ENCODE measurements at places on chromosomes 5 and 9.
A peak's percentile ranks its signal among the peaks of the same experiment; 100 is the strongest.

- peak; percentile 91 for DNase-seq
Observed at GRCh38 chr5:107672211-107673038, 1.7 kb upstream of the EFNA5 start.

GRCh38 chr9:112734892-112735291 lies 15.7 kb upstream of the SNX30 start:
- DNase-seq: no peak

DNA sequence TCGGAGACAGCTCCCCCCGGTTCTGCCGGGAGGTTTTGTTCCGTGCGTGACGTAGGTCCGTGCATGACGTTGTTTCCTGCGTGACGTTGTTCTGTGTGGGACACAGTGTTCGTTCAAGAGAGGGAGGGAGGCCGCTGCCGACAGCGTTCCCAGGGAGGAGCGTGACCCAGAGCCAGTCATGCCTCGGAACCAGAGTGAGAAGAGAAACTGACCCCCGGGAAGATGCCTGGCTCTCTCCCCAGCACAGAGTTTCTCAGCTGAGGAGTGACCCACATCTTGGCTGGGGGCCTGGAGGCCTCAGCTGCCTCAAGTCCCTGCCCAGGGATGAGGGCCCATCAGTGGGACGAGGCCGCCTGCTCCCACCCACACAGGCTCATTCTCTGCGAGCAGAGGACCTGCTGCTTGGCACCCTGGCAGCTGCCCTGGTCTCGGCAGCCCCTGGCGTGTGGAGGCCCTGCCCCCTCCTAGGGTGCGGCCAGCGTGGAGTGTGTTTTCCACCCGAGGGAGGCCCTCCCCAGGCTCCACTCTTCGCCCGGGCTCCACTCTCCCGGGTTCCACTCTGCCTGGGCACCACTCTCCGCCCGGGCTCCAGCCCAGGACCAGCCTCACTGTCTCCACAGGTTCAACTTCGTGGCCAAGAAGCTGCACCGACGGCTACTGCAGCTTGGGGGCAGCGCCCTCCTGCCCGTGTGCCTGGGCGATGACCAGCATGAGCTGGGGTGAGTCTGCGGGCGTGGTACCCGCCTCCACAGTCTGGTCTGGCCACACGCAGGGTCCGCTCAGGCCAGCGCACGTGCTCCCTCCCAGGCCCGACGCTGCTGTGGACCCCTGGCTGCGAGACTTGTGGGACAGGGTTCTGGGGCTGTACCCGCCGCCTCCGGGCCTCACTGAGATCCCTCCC lies 7.9 kb downstream of the NDOR1 start:
- no peak for DNase-seq

- no peak for DNase-seq
Observed at GRCh38 chr9:97109194-97109811, 70.4 kb upstream of the CTSV start.

DNA sequence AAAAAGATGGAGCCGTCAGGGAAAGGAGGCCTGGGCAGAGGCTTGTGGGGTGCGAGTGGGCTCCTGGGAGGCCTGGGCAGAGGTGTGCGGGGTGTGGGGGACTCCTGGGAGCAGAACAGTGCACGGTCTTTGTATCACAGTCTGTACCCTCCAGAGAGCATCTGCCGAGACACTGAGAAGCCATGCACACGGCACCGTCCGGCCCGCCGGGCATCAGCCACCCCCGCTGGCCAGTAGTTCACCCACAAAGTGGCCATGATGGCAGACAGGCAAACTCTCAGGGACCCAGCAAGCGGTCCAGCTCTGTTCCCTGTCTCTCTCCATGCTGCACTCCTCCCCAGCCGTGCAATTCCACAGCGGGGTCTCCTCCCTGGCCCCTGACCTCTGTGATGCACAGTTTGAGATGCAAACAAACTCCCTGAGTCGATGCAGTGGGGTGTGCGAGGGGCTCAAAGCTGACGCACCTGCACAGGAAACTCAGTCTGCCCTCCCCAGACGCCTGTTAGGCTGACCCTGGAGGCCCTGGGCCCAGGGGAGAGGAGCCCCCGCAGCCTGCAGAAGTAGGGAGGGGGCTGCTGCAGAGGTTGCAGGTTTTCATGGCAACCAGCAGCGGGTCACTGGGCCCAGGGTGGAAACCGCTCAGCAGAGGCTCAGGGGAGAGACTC lies 9.1 kb upstream of the GPSM1 start:
- DNase-seq: no peak

GRCh38 chr9:101047848-101048397 lies 19.4 kb downstream of the PLPPR1 start:
- DNase-seq: no peak

GRCh38 chr5:159905496-159905895 lies 10.8 kb upstream of the ADRA1B start:
- DNase-seq: no peak

DNA sequence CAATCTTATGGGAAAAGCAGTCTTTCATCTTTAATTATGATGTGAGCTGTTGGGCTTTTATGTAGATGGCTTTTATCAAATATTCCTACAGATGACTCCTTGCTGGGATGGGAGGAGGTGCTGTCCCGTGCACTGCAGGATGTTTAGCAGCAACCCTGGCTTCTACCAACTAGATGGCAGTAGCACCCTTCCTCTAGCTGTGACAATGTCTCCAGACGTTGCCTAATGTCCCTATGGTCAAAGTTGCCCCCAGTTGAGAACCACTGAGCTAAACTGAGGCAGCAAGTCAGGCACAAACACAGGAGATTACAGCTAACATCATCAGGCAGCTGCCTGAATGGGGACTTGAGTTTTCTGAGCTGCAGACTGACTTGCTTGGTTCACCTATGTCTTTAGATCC lies 401.9 kb upstream of the PDE4D start:
- DNase-seq: no peak

DNA sequence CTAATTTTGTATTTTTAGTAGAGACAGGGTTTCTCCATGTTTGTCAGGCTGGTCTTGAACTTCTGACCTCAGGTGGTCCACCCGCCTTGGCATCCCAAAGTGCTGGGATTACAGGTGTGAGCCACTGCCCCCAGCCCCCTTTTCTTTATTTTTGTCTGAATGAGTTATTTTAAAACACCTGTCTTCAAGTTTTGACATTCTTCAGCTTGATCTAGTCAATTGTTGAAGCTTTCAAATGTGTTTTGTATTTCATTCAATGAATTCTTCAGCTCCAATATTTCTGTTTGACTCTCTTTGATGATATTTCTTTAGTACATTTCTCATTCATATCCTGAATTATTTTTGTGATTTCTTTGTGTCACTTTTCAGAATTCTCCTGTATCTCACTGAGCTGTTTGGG lies 486.2 kb downstream of the DMAC1 start:
- DNase-seq: no peak

DNA sequence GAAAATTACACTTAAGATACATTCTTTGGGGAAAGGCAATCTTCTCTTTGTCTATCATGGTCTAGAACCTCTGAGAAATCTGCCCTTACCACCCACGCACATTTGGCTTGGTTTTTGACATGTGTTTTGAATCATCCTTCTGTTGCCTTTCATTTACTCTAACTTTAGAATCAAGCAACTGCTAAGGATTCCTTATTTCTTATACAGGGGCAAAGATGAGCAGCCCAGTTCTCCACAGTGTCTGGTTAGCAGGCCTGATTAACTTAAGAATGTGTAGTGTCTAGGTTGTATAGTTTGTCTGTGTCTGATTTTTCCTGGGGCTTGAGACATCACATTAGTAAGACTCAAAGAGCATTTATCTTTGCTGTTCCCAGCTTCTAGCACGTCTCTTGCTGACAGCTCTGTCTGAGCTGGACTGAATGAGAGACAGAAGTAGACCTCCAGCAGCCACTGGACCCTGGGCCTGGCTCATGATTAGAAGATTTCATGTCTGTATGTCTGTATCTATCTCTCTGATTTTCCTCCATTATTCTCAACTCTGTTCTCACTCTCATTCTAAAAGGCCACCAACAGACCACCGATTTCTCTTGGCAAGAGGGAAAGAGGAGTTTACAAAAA lies 31.8 kb upstream of the PCA3 start:
- DNase-seq: no peak

- DNase-seq: no peak
Observed at GRCh38 chr5:90473396-90474234, 956 bp downstream of the MBLAC2 start.

DNA sequence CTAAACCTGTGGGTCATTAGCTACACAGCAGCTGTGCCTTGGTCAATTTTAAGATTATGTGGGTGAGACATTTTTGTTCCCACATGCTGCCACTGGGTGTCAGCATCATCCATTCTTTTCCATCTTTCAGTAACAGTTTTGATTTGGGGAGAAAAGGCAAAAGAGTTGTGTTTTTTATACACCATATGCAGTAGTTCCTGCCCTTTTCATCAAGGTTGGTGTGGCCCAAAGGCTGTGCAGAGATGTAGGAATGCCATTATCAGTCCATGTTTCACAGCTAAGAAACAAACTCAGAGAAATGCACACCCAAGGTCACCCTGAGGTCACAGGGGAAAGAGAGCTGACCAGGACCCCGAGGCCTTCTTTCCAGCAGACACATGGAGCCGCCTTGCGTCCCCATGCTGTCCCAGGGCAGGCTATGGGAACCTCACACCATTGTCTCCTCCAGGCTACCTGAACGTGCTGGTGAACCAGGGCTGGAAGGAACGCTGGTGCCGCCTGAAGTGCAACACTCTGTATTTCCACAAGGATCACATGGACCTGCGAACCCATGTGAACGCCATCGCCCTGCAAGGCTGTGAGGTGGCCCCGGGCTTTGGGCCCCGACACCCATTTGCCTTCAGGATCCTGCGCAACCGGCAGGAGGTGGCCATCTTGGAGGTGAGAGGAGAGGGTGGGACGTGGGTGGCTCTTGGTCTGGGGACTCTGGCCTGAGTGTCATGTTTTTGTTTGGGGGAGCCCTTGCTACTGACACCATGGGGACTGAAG lies 27.8 kb upstream of the GRPEL2 start:
- no peak for DNase-seq

GRCh38 chr5:176441921-176442323 lies 6.3 kb upstream of the FAF2 start:
- no peak for DNase-seq

- DNase-seq: no peak
Observed at GRCh38 chr5:176788941-176789872, 21.2 kb upstream of the UNC5A start.

- DNase-seq: no peak
Observed at GRCh38 chr5:74613283-74613682, 27.2 kb downstream of the ENC1 start.

DNA sequence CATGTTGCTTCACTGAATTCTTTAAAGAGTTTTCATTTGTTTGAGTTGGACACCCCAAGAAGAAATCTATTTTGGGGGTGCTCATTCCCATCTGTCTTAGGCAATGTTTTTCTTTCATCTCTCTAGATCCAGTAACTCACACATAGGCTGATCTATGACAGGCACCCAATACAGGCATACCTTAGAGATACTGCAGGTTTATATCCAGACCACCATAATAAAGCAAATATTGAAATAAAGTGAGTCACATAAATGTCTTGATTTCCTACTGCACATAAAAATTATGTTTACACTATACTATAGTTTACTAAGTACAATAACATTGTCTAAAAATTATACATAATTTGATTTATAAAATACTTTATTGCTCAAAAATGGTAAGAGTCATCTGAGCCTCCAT lies 364.5 kb downstream of the MTRR start:
- DNase-seq: no peak

DNA sequence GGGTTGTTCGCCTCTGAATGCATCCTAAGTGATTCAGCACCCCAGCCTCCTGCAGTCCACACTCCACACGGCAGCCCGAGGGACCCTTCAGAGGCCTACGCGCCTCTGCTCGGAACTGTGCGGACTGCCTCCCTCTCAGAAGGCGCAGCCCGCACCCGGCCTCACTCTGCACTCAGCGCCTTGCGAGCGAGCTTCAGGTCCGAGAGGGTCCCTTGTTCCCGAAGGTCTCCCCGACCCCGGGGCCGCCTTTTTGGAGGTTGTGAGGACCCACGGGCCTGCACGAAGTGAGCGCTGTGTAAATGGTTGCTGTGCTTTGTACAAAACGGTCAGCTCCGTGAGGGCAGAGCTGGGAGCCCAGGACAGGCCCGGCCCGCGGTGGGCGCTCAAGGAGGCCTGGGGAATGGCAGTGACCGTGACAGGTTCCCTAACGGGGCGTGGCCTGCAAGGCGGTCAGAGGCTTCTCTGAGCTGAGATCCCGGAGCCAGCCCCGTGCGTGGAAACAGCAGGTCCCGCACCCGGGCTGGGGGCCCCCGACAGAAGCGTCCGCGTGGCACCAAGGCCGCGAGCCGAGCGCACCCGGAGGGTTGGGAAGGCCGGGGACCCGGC lies 698 bp upstream of the CACNA1B start:
- no peak for DNase-seq

DNA sequence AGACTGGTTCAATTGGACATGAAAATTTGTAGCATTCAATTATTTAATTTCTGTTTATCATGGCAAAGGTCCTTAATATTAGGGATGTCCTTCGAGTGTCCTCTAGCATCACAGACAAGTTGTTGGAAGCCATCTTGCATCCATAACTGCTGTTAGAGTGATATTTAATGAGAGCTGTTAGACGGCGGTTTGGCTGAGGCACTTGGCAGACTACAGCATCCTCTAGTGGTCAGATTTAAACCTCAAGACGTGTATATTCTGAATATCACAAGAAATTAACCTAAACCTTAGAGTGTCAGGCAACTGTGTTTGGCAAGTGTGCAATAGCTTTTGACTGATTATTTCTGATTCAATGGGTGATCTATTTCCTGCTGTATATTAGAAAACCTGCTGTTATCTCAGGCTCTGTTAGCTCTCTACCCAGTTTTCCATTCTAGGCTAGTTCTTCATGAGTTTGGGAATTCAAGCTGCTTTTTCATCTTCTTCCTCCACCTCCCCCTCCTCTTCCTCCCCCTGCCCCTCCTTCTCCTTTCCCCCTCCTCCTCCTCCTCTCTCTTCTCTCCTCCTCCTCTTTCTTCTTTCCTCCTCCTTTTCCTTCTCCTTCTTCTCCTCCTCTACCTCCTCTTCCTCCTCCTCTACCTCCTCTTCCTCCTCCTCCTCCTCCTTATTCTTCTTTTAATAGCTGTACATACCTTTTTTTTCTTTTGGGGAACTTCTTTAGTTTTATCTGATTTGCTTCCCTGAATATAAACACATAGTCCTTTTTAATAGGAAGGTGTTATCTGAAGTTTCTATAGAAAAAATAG lies 8.6 kb downstream of the SPINK1 start:
- DNase-seq: peak; percentile 8

DNA sequence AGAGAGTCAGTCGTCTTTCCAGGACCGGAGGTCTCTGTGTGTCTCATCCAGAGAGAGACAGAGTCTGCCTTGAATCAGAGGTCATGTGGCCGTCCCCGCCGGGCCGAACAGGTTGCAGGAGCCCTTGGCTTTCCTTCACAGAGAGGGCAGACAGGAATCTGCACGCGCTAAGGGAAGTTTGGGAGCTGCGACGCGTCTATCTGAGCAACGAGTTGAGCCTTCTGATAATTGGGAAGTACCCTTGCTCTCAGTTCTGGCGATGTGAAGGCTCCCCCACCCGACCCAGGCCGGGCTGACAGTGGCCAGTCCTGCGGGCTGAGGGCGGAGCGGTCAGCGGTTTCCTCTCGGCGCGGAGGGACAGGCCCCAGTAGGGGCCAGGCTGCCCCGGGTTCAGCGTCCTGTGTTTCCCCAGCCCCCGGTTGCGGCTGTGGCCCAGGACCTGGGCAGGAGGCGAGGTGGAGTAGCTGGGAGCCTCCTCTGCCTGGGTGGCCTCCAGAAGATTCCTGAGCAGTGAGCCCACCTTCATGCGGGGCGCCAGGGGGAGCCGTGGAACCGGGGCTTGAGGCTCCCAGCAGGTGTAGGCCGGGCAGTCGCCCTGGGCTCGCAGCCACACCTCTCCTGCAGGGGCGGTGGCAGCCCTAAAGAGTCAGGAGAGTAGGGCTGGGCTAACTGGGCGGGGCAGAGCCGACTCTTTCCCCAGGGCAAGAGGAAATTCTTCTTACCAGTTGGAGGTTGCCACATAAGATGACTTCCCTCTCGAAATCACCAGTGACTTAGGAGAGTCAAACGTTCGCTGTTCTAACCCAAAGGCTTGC lies 13.9 kb downstream of the NR2F1 start:
- DNase-seq: no peak

Measured in DMS153 (cell line).